ENCODE measurements at places on chromosomes 6 and 20. TPM values are rescaled to one million over a fixed set of nuclear protein-coding genes. Genes with fewer than 3 reads are reported as not detected.

DNA sequence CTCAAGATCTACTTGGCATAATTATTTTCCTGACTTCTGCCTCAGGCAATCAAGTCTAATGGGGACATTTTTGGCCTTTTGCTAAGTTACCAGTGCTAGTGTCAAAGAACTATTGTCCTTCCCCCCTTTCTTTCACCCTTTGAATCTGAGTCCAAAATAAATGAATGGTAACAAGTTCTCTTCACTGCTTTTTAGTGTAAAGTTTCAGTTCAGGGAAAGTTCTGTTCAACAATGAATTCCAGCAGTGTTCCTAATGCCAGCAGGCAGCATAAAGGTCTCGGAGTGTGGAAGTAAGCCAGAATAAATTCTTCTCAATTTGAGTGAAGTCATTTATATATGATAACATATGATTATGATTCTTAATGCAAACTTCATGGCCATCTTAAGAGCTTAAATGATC, 20.8 kb upstream of the TSPYL1 start:
- no peaks in the 10 kb centered on the region for H3K27me3 ChIP-seq
- no peak for DNase-seq
- no peaks in the 10 kb centered on the region for H3K36me3 ChIP-seq
- H3K4me3 ChIP-seq: no peak overlapping the region
- H3K27ac ChIP-seq: no peak overlapping the region
- no peaks in the 10 kb centered on the region for H3K4me1 ChIP-seq

DNA sequence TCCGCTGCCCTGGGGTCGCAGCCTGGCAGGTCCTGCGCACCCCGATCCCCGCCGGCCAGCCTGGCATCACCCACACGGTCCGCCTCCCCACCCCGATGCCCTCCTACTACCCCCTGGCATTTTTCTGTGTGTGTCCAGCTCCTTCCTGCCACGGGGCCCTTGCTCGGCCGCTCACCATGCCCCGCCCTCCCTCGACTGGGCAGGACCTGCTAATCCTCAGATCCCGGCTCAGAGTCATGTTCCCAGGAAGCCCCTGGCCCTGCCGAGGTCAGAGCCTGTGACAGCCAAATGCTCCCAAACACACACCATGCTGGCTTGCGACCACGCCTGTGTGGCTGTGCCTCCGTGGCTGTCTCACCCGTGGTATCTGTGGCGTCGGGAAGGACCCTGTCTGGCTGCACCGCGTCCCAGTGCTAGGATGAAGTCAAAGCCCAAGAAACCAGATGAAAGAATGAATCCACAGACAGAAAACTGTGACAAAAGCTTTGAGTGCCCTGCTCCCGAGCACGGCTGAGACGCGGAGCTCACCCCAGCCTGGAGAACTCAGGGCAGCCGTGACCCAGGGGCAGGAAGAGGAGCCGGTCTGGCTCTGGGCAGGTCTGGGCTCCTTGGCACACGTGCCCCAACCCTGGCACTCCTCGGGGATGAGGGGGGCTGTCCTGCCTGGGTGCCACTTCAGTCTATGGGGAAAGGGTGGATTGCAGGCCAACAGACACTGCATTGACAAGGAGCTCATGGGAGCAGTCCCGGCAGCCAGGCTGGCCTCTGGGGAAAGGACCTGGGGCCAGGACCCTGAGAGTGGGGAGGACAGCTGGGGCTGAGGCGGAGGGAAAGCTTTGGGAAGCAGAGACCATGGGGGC, 20.8 kb upstream of the SLCO4A1 start:
- H3K4me3 ChIP-seq: no peak overlapping the region
- peaks cover 9% of the 10 kb centered on the region for H3K4me1 ChIP-seq
- no peak for DNase-seq
- H3K27me3 ChIP-seq: no peaks in the 10 kb centered on the region

DNA sequence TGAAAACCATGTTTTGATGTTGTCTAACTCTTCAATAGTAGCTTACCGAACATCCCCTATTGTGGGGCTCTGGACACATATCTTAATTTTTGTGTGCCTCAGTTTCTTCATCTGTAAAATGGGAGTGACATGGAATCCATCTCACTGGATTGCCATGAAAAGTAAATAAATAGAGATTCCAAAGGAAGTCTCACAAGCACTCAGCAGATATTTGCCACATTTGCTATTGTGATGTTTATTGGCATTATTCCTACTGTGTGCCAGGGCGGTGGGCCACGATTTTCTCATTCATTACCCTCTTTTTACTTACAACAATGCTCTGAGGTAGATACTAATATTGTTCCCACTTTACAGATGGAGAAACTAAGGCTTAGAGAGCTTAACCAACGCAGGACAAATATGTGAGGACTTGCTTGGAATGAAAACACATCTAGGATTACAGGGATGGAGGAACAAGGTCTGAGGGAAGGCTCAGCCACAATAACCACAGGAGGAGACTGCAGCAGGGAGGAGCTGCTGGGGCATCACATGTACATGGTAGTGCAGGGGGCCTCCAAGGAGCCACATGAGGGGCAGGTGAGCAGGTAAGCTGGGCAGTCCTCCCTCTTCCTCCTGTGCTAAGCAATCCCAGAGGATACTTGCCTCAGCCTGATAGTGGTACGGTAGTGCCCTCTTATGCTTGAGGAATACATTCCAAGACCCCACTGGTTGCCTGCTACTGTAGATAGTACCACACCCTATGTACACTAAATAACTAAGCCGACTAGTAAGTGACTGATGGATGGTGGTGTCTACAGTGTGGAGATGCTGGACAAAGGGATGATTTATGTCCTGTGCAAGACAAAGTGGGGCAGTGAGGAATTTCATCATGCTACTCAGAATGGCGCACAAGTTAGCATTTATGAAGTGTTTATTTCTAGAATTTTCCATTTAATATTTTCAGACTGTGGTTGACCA, 176.9 kb downstream of the FOXA2 start:
- H3K4me3 ChIP-seq: no peak overlapping the region
- H3K27me3 ChIP-seq: peaks cover 36% of the 10 kb centered on the region
- DNase-seq: no peak
- H3K27ac ChIP-seq: no peak overlapping the region

DNA sequence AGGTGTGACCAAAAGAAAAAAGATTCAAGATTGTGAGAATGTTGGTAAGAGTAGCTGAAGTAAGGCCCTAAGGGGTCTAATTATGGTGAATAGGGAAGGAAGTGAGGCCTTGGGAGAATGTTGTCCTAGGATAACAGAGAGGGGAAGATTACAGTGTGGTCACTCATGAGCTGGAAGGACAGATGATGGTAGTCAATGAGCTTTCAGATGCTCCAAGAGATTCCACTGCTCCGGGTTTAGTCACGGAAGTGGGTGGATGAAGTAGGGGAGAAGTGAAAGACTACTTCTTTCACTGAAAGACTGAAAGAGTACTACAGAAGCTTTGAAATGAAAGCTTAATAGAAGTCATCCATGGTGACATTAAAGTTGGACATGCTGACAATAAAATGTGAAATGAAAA, 108.5 kb downstream of the MMS22L start:
- H3K4me3 ChIP-seq: no peak overlapping the region
- no peaks in the 10 kb centered on the region for H3K4me1 ChIP-seq
- DNase-seq: no peak

DNA sequence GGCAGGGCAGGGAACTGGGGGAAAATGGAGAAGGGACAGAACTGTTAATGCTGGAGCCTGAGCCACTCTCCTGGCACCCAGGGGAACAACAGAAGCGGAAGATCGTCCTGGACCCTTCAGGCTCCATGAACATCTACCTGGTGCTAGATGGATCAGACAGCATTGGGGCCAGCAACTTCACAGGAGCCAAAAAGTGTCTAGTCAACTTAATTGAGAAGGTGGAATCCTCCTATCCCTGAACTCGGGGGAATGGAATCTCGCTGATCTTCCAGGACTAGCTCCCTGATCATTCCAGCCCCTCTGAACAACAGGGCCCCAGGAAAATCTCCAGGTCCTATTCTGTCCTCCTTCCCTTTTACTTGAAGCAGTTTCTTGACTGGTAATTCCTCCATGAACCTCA, 2.0 kb downstream of the CFB start:
- H3K27ac ChIP-seq: no peak overlapping the region
- H3K4me3 ChIP-seq: no peak overlapping the region
- 0 out of 2 replicates have a peak, but pooled peaks cover 9% of the 10 kb centered on the region for H3K4me1 ChIP-seq
- no peak for DNase-seq

GRCh38 chr6:30813631-30814145, 69.3 kb upstream of the IER3 start:
- H3K4me3 ChIP-seq: no peak overlapping the region
- peak overlapping the region; percentile 60 for H3K27ac ChIP-seq
- no peaks in the 10 kb centered on the region for H3K4me1 ChIP-seq

DNA sequence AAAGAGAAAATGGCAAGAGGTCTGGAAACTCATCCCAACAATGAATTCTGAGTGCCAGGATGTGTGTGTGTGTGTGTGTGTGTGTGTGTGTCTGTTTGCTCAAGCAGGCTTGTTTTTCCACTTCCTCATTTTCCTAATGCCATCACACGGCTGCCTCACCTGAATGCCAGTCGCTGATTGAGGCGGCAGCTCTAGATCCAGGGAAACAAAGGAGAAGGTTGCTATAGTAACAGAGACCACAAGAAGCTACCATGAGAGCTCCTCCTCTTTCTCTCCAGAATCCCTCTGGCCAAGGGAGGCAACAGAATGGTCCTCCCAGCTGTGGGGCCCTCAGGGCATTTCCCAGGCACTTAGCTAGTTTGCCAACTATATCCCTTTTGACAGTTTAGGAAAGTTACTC, 241.1 kb upstream of the TSHZ2 start:
- H3K4me3 ChIP-seq: no peak overlapping the region
- no peaks in the 10 kb centered on the region for H3K27me3 ChIP-seq
- H3K4me1 ChIP-seq: no peaks in the 10 kb centered on the region
- no peak for DNase-seq
- H3K36me3 ChIP-seq: no peaks in the 10 kb centered on the region

Gene MAS1
- not detected for polyA plus RNA-seq

Gene SLC22A2
- not detected for polyA plus RNA-seq

Gene MCCD1
- polyA plus RNA-seq: not detected

Gene KHDC3L
- polyA plus RNA-seq: not detected

Gene SMOC2
- polyA plus RNA-seq: not detected
